Stimulated activated CD4-positive, alpha-beta T cell treated with anti-CD3 and anti-CD28 coated beads, Interleukin-15, amount 100 ng/mL, for 48 hours (primary cell): ENCODE measurements at places on chromosomes 2 and 18.

DNA sequence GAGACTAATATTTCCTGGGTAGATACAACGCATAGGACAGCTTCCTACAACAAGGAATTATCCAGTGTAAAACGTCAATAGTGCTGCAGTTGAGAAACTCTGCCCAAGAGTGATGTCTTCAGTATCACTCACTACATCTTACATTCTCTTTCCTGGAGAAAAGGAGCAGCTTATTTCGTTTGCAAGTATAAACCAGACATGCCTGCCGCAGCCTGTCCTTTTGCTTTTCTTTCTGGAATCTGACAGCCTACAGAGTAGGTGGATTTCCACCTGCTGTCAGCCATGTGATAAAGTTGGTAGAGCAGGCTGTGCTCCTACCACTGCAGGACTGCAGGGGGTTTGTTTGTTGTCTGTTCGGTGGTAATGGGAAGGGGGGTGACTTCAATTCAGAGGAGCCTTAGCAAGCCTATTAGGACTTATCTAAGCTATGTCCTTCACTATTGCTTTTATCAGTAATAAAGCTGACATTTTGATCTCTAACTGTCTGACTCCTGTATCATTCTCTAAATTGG is 439.1 kb downstream of the GRB14 start:
- DNase-seq: no peak

GRCh38 chr2:207334624-207335371 is 169.1 kb upstream of the KLF7 start:
- DNase-seq: peak; percentile 47

- DNase-seq: no peak
Measured at GRCh38 chr18:13280070-13280795, 61.7 kb downstream of the LDLRAD4 start.

GRCh38 chr2:128660836-128661235 is 342.2 kb upstream of the HS6ST1 start:
- no peak for DNase-seq

- no peak for DNase-seq
Measured at GRCh38 chr2:55530539-55531081, 11.1 kb downstream of the CFAP36 start.

GRCh38 chr2:28608500-28609424 is 112.9 kb downstream of the PLB1 start:
- no peak for DNase-seq

GRCh38 chr18:58569490-58569911 is 59.4 kb downstream of the ALPK2 start:
- no peak for DNase-seq

- DNase-seq: no peak
Measured at GRCh38 chr18:35511428-35511827, 13.7 kb upstream of the INO80C start.

GRCh38 chr2:200852605-200853004 is 11.9 kb downstream of the CLK1 start:
- no peak for DNase-seq

- DNase-seq: no peak
Measured at GRCh38 chr2:8453904-8454302, 228.0 kb upstream of the ID2 start.

GRCh38 chr18:58229162-58229561 is 185.1 kb downstream of the NEDD4L start:
- DNase-seq: no peak

DNA sequence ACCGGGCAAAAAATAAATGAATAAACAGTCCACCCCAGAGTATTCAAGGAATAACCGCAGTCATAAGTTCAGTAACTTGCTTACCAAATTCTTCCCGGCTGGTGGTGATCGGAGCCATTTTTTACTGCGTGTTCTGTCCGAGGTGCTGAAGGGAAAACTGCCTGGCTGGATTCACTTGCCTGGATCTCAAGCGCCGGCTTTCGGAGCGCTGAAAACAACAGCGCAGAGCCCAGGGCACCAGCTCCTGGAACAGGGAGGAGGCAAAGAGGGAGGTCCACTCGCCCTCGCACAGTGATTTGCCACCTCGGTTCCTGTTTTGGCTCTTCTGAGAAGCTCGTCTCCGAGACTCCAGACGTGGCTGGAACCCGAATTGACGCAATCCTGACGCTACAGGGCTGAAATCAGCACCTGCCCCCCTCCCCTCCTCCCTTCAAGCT is at the start of gene SYT4:
Gene SYT4 (minus strand): TSS at position 327 of the 437 bp plus-strand sequence. CDS start 209 bp downstream, at position 118.
- no peak for DNase-seq

- DNase-seq: no peak
Measured at GRCh38 chr2:224937887-224938286, 104.4 kb downstream of the DOCK10 start.

GRCh38 chr2:227473122-227473461 is 1.1 kb downstream of the AGFG1 start:
- no peak for DNase-seq

DNA sequence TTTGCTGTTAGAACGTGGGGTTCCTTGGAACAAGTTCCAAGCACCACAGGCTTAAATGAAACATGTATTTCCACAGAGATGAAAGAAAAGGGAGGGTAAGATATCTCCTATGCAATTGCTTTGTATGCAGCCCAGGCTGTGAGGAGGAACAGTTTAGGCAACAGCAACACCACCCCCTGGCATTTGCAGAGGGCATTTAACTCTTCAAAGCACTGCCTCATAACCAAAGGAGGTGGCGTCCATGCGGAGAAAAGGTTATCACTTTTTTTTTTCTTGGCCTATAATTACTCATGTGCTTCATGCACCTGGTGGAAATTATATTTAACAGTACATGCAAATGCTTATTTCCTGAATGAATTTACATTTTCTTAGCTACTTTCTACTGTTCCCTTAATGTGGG is 286.0 kb downstream of the LPIN1 start:
- no peak for DNase-seq

DNA sequence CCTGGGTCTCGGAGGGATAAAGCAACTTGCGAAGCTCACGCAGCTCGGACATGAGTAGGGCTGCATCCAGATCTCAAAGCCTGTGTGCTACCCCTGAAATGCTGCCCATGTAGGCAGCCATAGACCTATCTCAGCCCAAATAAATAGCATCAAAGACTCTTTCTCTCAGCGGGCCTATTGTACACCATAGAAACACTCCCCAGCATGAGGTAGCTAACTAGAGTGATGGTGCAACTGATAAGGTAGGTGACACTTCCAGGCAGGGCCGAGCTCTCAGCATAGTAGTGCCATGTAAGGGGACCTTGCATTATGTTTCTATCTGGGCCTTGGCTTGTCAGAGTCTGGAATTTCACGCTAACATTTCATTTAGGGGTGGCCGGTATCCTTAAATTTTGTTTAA is 52.4 kb downstream of the RABL2A start:
- DNase-seq: no peak

DNA sequence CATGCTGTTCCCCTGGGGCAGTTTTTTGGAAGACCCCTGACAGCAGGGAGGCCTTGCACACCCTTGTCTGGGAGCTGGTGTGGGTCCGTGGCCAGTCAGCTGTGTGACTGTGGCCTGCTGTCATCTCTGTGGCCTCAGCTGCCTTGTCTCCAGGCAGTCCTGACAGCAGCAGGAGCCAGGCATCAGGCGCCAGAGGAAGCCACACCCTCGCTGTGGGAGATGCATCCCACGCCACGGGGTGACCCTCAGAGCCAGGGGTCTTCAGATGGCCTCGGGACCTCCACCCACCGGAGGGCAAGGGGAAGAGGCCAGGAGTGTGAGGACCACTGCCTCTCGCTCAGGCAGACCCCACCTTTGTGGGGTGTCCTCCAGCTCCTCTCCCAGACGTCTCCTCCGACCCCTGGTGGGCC is 5.0 kb downstream of the BOK start:
- no peak for DNase-seq

- DNase-seq: no peak
Measured at GRCh38 chr2:66696374-66696773, 261.4 kb downstream of the MEIS1 start.

DNA sequence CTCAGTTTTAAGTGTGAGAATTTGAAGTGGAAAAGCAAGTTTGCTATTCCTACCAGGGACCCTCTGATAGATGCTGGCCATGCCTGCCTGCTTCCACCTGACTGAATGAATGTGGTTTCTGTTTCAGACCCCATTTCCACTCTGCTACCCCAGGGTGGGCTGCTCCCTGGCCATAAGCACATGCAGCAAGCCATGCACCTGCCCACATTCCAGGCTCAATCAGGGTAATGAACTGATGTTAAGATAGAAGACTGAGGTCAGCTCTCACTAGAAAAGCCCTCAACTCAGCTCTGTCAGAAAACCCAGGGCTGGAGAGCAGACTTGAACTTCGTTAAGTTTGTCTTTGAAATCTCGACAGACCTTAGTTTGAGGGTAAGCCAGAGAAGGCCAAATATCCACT is 333.9 kb downstream of the CYRIA start:
- no peak for DNase-seq

- no peak for DNase-seq
Measured at GRCh38 chr18:49725809-49726674, 87.3 kb downstream of the ACAA2 start.
